Hematopoietic multipotent progenitor cell treated with erythropoietin and hydrocortisone succinate and interleukin-3 and kit ligand, for 15 days (in vitro differentiated cells): ENCODE measurements at places on chromosomes 12 and 14.

GRCh38 chr14:65072937-65073336 lies 29.4 kb downstream of the MAX start:
- no peak for DNase-seq

DNA sequence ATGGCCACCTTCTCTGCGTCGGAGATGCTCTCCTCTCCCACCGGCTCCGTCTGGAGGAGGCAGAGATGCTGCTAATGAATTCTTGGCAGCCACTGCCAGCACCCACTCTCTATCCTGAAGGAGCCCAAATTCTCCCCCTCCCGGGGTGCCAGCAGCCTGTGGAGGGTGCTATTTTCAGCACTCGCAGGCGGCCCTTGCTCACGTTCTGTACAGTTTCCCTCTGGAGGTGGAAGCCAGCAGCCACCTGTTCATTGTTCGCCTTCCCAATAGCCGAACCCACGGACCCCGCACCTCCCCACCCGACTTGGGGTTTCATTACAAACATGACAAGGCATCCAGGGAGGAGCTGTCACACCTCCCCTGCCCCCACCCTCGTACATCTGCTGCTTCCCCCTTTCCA lies 27.8 kb downstream of the SNRNP35 start:
- no peak for DNase-seq

GRCh38 chr12:75685617-75686225 lies 174.3 kb upstream of the KRR1 start:
- DNase-seq: no peak

GRCh38 chr12:117567644-117568216 lies 206.3 kb upstream of the NOS1 start:
- no peak for DNase-seq

DNA sequence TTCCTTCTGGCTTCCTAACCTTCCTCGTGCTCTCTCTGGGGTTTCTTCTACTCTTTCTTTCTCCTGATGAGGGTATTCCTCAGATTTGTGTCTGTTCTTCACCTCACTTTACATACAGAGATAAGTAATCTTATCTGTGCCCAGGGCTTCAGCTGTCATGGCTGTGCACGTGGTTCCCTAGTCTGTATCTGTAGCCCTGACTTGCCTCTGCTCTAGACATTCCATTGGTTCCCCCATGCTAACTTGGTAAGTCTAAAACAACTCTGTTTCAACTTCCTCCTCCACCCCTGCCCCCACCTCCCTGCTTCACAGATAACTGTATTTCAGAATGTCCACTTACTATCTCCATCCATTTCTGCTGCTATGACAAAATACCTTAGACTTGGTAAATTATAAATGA lies 10.8 kb downstream of the DIP2B start:
- DNase-seq: no peak

DNA sequence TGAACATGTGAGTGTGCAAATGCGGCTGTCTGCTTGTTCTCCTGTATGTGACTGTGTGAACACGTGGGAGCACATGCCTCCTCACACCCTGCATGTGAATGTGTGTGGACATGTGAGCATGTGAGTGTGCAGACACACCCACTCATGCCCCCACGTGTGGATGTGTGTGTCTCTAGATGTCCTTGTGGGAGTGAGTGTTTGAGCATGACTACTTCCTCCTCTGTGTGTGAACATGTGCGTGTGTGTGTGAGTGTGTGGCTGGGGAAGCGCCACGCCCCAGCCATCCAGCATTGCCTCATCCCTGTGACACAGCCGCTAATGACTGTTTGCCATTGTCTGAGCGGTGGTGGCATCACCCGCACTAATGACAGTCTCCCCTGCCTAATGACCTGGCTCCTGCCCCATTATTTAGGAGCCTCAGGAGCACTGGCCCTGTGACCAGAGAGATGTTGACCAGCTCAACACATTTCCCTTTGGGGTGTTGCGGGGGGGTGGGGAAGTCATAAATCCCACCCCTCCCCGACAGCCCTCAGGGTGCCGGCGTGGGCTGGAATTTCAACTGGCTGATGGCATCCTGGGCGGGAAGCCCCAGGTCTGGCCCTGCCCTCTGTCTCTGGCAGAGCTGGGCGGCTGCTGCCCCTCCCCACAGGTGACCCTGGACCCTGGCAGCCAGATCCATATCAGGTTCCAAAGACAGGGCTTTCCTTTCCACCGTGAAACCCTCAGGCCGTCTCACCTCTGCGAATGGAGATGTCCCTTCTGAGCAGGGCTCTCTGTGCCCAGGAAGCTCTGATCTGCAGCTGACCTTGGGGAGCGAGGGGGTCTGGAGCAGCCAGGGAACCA lies 11.5 kb upstream of the KRT80 start:
- no peak for DNase-seq

GRCh38 chr12:122909442-122910288 lies 13.7 kb upstream of the VPS37B start:
- DNase-seq: no peak

DNA sequence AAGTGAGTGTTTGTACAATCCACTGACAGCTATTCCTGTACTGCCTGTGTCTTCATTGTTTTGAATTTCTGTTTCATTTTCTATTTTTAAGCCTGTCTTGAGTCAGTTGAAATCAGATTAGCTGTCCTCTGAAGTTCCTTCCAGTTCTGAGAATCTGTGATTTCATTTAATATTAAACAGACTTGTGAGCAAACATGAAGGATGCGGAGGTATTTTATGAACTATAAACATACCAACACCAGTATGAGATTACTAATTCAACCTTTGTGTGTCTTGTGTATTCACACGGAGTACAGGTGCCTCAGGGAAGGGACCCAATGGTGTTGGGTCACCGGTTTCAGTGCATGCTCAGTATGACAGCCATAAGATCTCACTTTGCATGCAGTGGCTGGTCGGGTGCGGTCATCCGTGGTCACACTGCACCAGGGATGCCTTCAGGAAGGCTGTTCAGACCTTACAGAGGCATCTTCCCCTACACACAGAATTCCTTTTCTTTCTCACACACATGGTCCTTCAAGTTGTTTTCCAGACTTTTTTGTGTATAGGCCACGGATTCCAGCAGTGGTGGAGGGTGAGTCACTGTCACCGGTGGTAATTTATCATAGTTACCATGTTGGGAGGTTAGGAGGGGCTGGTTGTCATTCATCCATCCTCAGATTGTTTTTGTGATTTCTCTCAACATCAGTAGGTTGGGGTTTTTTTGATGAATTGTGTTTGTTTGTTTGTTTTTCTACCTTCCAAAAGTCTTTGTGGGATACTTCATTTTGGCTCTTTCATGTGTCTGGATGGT lies 103.0 kb upstream of the SFSWAP start:
- DNase-seq: no peak

DNA sequence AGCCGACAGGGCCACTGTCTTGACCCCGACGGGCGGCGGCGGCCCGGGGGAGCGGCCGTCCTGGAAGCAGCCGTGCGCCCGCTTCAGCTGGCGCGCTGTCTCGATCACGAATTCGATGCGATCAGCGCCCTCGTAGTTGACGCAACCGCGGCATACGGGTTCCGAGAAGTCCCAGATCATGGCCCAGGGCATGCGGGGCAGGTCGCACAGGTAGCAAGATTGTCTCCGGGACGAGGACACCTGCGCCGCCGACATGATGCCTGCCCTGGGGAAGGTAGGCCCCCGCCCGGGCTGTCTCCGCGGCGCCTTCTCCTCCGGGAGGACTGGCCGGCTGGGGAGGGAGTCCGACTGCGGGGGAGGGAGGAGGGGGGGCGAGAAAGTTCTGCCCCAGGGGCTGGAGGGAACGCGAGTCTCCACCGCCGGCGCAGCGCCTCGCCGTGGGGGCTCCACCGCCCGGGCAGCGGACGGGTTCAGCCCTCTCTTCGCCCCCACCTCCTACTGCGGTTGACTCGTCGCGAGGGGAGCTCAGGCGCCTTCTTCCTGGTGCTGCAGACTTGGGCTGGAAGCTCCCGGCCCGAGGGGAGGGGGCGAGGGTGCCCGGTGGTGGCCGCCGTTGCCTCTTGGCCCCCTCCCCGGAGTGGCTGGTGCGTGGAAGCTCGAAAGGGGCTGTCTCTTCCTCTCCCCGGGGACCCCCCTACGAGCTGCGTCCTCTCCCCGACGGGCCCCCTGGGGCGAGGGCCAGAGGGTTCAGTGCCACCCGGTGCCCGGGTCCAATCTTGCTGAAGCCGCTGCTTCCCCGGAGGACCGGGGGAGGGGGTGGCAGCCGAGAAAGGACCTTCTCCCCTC lies 747 bp downstream of the IRF2BPL start:
- peak; percentile 36 for DNase-seq

DNA sequence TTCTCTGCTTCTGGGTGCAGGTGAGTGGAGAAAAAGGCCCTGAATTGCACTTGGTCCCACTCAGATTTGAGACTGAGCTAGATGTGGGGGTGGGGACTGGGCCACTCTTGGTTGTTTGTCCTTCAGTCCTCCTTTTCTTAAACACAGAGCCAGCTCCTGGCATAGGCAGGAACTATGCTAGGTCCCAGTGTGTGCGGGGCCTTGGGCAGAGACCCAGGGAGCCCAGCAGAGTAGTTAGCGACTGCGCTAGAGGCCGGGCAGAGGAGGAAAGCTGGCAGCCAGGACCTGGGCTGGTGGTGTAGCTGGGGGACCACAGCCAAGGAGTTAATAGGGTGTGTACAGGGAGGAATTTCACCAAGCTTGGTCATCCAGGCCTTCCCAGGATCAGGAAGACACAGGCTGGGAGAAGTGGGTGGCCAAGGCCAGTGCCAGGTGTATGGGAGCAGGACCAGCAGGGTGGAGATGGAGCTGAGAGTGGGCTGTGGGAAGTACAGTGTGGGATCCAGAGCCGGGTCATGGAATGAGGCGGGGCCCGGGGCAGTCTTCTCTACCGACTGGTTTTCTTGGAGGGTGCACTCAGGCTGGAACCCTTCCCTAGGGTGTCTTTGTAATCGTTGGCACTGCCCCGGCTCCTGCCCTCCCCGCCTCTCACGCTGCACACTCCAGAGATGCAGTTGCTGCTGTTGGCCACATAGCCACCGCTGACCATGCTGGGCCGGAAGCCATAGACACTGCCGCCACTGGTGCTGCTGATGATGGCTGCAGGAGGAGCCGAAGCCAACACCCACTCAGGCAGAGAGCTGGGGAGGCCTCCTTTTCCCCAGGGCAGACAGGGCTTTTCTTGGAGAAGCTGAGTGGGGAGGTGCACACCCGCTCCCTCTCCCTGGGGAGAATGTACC lies 8.7 kb downstream of the KRT71 start:
- no peak for DNase-seq

DNA sequence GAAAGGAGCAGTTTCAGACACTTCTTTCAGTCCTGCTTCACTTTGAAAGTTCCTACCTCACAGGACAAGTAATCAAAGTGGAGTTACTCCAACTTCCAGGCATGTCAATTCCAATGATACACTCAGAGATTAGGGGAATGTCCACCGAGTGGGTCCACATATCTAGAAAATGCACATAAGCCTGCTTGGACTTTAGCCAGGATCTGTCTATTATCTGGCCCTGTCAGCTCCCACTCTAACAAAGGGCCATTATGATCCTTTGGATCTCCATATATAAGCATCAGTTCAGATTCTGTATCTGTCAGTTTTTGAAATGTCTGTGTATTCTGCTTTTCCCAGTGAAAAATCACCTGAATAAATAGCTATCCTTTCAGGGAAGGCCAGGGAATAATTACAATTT lies 112.9 kb upstream of the ATXN7L3B start:
- no peak for DNase-seq
